ENCODE measurements at places on chromosomes 11 and 22. TPM values are rescaled to one million over a fixed set of nuclear protein-coding genes. Genes with fewer than 3 reads are reported as not detected.

DNA sequence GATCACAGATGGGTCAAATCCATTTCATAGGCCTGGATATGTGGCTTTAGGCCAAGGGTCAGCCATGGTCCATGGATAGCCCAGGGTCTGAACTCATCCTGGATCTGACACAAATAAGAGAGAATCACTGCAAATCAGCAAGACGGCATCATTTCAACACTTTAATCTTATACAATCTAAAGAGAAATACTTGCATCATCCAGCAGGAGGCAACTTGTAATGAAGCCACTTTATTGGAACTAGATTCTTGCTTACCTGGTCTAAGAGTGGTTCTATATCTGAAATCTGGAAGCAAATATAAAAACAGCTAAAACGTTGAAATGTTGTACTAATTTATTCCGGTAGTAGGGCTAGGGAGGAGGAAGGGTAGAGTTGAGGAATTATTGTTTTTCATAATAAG, 870.1 kb downstream of the JRKL start:
- DNase-seq: no peak

DNA sequence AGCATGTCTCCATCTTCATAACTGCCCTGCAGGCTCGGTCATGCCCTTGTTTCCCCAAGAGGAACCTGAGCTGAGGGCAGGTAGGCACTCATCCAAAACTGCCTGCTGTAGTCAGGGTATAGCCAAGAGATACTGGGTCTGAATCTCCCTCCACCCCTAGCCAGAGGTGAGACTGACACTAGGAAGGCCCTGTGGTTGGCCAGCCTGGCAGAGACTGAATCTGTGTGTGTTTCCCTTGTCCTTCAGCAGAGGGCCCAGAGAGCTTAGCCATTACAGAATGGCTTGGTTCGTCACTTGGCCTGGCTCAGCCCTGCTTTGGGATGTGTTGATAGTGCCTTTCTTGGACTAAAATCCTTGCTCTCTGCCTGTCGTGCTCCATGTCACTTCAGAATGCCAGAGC, 79.3 kb upstream of the SUSD2 start:
- no peak for DNase-seq

DNA sequence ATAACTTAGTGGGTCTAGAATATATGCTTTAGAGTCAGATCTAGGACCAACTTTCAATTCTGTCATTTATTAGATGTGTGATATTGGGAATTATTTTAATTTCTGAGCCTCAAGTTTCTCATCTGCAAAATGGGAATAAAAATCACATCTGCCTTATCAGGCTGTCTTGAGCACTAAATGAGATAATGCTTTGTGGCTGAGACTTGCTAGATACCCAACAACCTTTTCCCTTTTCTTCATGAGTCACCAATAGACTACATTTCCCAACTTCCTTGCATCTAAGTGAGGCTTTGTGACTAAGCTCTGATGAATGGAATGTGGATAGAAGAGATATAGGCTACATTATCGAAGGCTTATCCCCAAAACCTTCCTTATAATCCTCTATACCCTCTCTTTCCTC, 220.7 kb upstream of the SESN3 start:
- no peak for DNase-seq

GRCh38 chr11:86246293-86246675, 1.7 kb downstream of the EED start:
- no peak for DNase-seq

PRR33 gene
- 0.04 TPM for polyA plus RNA-seq

OTOG gene
- 0.17 TPM for polyA plus RNA-seq
